ENCODE measurements at places on chromosomes 7 and 10.

- no peak for DNase-seq
These were observed 8.0 kb upstream of the HIBADH start for GRCh38 chr7:27670676-27671075.

GRCh38 chr7:24115661-24116060 is 168.3 kb upstream of the NPY start:
- no peak for DNase-seq

GRCh38 chr7:1459512-1459892 is 232 bp upstream of the MICALL2 start:
- peak; percentile 100 for DNase-seq

DNA sequence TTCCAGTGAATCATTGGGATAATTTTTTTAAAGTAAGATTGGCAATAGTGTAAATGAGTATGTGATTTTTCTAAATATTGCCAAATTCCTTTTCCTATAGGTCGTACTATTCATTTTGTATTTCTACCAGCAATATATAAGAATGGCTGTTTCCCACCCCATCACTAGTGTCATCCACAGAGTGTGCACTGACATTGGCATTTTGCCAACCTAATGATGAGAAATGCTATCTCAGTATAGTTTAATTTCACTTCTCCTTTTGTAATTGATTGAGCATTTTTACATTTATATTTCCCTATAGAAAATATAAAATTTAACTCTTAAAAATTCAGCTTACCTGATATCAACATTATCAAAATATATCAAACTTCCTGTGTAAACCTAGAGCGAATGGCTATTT is 17.6 kb upstream of the TMEM26 start:
- no peak for DNase-seq

DNA sequence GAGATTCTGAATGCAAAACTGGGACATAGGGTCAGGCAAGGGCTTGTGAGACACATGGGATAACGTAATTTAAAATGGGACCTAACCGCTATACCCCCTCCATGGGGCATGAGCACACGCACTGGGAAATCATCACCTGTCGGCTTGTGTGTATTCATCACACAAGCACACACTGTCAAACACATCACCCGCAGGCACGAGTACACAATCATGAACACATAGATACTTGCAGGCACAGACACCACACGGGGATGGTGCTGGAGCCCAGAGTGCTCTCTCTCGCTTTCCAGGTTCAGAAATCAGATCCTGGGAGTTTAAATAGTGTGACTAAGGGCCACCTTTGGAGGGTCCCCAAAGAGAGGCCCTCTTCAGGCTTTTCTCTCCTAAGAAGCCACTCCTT is 19.6 kb upstream of the TLX1 start:
- DNase-seq = no peak

DNA sequence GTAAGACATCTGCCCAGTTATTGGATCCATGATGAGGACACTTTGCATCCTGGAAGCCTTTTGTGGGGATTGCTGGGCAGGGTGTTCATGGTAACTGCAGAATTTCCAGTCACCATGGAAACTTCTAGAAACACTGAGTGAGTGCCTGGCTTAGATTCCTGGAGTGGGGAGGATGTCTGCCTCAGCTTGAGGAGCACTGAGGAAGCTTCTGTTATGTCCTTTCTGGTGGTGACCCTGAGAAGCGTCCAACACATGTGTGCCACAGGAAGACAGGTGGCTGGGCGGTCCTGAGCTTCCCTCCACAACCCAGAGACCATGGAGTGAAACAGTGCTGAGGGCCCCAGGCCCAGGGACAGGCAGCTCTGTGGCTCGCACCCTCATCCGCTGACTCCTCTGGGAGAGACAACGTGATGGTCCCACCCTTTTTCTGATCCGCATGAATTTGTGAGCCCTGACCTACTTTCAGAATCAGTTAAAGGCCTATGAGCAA is 191.8 kb upstream of the CXCL12 start:
- no peak for DNase-seq

DNA sequence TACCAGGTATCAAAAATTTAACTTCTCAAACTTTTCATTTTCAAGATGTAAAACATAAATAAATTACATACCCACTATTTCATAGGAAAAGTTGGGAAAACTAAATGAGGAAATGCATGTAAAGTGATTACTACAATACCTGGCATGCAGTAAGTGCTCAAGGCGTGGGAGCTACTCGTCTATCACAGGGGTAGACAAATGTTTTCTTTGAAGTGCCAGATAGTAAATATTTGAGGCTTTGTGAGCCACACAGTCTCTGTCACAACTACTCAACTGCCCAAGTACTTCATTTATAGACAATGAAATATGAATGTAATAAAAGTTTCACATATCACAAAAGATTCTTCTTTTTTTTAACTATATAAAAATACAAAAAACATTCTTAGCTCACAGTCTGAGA is 96.4 kb upstream of the PCGF5 start:
- no peak for DNase-seq

DNA sequence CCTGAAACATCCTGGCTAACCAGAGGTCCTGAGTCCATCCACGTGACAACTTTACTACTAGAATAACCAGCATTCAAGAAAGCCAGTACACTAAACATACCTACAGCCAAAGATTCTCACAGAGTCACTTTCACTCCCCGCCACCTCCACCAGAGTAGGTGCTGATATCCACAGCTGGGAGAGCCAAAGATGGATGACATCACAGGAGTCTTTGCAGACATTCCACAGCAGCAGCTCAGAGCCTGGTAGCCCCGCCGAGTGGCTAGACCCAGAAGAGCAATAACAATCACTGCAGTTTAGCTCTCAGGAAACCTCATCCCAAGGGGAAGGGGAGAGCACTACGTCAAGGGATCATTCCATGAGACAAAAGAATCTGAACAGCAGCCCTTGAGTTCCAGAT is 13.5 kb upstream of the ADAM22 start:
- DNase-seq = no peak

- DNase-seq = no peak
These were observed 151.8 kb upstream of the ASAH2 start for GRCh38 chr10:50403074-50403473.

DNA sequence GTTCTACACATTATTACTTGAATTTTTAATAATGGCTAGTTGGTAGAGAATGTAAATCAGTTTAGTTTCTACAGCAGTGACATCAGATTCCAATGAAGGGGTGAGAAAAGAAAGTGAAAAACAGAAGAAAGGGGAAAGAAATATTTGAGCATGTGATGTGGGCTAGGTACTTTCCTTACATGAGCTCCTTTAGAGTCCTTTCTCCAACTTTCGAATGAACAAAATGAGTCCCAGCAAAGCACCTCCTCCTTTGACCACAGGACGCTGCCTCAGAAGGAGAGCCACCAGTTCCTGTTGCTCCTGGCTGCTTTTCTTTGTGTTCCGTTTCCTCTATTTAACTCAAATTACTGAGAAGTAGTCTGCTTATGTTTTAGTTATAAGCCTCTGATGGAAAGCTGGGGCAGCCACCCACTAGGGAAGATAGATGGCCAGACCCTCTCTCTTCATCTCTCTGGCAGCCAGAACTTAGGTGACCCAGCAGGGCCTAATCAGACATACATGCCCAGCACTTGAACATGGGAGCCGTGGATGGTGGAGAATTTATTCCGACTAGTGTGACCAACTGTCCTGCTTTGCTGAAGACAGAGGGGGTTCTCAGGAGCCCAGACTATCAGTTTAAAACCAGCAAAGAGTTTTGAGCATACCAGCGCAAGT is 82.4 kb upstream of the NME8 start:
- peak; percentile 85 for DNase-seq

DNA sequence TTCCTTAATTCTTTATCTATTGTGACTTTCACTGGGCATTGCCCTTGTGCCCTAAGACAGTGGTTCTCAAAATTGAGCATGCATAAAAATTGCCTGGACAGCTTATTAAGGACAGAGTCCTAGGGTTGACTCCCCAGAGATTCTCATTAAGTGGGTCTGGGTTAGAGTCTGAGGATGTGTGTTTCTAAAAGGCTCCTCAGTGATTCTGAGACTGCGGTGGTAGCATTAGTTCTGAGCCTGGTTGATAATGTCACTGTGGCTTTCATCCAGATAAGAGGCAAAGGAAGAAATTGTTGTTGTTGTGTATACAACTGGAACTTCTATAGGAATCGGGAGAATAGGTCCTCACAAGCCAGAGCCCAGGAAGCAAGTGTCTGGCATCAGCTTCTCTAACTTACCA is 1.3 kb downstream of the IFIT2 start:
- DNase-seq = no peak

GRCh38 chr7:135682191-135682590 is 19.9 kb downstream of the STMP1 start:
- DNase-seq = no peak

DNA sequence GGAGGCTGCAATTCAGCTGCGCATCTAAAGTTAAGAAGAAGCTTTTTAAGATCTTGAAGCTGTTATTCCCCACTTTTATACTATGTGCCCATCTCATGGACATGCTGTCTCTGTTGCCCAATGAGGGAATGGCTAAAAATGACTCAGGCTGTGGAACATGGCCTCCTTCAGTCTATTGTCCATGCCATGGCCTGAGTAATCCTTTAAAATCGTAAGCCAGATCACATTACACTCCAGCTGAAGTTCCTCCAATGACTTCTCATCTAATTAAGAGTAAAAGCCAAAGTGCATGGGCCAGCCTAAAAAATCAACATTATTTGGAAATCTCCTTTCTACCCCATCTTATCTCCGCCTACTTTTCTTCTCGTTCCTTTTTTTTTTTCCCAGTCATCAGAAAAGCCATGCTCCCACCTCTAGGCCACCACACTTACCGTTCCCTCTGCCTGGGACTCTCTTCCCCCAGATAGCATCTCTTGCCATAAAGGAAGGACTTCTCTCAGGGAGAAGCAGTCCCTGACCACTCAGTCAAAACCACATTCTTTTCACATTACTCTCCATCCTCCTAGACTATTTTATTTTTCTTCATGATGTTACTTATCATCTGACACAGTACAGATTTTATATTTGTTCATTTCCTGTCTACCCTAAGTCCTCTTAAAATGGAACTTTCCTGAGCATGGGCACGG is 337.4 kb downstream of the PRPF18 start:
- DNase-seq = no peak

DNA sequence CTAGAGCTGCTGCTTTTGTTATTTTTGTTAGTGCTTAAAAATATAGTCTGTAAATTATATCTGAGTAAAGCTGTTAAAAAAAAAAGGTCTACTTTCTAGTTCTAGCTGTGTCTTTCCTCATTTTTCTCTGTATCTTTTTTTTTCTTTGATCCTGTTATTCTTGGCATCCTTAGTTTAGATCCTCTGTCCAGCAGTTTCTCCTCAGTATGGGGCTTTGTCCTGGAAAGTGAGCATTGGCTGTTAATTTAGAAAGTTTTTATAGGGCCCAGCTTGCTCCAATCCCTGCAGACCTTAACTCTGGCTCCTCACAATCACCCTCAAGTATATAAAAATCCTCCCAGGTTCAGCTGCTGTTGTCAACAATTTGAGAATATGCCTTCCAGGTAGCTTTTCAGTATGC is 23.5 kb downstream of the DDX50 start:
- no peak for DNase-seq

- no peak for DNase-seq
These were observed 12.3 kb upstream of the MYPN start for GRCh38 chr10:68096913-68097516.

- DNase-seq = no peak
These were observed 1114.7 kb downstream of the REEP3 start for GRCh38 chr10:64635906-64636305.

Measured in hematopoietic multipotent progenitor cell treated with erythropoietin and hydrocortisone succinate and interleukin-3 and kit ligand, for 4 days (in vitro differentiated cells).